SK-N-DZ (cell line): ENCODE measurements at places on chromosomes 7 and 10.

DNA sequence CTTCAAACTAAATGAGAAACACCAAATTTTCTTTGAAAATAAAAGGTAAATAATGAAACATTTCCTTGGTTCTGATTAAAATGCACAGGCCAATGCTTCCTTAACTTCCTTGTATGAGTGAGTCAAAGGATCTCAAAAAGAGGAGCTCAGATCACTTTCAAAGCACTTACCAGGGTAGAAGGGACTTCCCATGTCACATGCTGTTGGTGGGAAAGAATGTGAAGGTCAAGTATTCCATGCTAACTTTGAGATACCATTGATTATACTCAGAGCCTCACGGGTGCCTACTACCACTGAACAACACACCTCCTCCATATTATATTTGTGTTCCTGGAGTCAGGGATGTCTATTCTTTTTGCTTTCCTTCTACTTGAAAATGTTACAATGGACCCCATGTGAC lies 233.5 kb upstream of the KIAA1217 start:
- no peak for DNase-seq

DNA sequence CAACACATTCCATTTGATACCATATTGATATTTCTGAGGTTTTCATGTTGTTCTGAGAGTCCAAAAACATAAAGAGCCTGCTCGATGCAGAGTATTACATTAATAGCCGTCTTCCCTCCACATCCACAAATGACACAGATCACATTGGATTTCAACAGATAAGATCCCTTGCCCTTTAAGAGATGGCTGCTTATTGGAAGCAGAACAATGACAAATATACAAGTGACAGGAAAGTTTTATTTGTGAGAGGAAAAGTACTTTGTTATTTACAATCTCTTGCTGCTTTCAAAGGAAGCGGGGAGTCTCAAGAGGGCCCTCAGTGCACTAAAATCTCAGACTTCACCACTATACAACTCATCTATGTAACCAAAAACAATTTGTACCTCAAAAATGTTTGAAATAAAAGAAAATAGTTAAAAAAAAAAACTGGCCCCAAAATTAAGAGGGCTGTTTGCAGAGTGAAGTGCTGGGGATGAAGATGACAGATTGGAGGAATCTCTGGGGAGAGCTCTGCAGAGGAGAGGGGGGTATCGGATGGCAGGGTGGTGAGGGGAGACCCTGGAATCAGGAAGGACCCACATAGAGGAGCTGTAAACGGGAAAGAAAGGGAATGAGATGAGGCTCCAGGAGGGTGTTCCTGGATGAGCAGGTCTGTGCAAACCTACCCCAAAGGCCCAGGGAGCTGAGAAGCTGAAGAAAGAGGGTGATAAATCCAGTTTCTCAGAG lies 42.5 kb upstream of the ZNF438 start:
- DNase-seq, result no peak

- peak; percentile 77 for DNase-seq
Measured at GRCh38 chr10:14173706-14174594, 156.8 kb downstream of the FRMD4A start.

DNA sequence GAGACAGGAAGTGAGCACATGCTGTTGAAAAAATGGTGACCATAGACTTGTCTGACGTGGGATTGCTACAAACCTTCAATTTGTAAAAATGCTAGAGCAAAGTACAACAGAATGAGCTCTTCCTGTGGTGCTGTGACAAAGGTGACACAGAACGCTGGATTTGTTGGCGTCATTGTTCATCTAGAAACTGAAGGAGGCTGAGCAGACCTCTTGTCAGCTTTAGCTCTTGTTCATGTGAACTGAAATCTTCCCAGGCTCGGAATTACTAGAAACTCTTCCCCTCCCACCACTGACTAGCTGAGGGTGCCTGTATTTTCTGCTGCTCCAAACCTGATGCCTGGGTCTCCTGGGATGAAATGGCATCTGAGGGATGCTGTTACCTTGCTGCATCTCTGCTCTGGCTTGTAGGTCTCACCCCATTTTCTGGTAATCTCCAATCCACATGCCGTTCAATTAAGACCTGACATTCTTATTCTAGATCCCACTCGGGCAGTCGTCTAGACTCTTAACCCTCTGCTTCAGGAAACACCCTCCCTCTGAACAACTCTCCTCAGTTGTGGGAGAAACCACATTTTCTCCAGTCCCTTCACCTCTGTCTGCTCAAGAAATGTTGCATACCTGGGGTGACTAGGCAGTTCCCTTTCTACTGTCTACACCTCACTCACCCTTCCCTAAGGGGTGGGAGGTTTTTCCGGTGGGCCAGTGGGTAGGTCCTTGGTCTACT lies 349.3 kb downstream of the CXCL12 start:
- no peak for DNase-seq

GRCh38 chr10:86334488-86335085 lies 32.0 kb downstream of the GRID1 start:
- DNase-seq, result no peak

DNA sequence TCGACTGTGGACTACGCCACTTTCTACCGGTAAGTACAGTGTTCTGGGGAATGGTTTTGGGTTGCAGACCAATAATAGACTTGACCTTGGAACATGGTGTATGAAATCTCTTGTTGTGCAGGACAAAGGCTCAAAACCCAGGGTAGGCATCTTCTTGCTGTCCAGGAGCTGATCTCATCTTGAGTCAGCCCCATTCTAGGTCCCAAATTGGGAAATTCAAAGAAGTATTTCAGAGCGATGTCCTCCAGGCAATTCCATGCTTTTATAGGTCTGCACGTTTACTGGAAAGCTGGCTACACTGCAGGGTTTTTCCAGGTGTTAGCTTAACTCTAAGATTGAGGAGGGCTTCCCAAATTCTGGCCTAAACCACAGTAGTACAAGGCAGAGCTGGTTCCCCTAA lies 180.7 kb downstream of the BMPER start:
- DNase-seq, result no peak

DNA sequence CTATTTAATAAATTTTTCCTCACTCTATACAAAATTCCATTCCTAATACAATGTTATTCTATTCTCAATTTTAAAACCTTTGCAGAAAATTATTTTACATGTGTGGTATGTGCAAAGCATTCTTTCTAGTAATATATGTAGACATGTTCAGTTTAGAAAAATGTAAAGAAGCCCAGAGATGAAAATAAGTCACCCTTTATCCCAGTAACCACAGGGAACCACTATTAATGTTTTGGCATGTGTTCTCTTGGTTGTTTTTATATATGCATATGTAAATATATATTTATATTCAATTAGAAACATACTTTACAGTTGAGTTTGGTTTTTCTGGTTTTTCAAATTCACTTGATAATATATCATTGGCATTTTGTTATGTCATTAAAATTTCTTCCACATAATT lies 14.8 kb upstream of the GLCCI1 start:
- no peak for DNase-seq

- DNase-seq, result no peak
Measured at GRCh38 chr7:84912993-84913635, 273.7 kb downstream of the SEMA3D start.
